ENCODE measurements at places on chromosomes 12 and 14.

DNA sequence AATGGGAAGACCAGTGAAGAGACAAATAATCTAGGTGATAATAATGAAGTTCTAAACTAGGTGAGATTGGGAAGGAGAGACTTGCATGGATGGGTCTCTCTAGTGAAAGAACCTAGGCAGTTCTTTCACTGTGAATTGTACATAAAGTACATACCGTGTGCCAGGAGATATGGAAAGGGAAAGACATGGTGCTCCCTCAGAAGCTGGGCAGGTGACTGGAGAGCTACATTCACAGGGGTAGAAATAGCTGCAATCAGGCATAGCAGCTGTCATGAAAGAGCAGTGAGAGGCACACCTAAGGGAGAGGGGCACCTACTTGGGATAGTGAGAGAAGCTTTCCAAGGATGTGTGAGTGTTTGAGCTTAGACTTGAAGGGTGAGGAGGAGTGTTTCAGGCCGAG lies 9.3 kb downstream of the STK38L start:
- no peak for DNase-seq

DNA sequence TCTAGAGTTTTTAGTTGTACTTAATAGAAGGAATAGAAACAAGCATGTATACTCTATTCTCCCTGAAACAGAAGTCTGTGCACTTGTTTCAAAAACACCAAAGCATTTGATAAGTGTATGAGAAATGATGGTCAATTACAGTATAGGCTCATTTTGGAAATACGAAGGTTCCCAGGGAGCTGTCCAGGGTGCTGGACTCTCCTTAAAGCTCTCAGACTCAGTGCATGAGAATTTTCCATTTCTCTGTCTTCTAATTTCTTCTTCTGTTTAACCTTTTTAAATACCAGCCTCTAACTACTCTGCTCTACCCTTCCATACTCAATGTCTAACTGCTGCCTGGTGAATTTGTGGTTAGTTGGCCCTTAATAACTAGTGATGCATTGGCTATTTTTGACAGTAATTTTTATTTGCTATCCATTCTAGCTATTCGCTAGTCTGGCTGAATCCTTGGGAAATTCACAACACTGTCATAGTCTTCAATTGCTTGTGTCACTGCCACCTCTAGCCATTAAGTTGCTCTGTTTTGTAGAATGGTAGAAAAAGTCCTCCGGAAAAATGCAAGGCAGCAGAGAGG lies 229.2 kb downstream of the NRXN3 start:
- peak; percentile 50 for DNase-seq

GRCh38 chr14:85613496-85613895 lies 83.6 kb downstream of the FLRT2 start:
- DNase-seq, result no peak

DNA sequence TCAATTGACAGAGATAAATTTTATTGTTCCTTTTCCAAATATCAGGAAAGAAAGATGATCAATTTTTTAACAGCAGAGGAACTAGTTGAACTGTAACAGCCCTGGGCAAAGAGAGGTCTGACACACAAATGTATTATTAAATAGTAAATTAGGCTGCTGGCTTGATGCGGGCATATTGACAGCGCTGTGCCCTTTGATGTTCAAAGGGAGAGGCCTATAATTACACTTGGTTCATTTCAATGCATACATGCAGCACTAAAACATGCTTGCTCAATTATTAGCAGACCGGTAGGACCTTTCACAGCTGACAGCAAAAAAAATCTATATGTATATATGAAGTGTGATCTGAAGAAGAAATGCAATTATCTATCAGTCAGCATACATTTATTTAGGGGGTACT lies 219.8 kb downstream of the SLC2A13 start:
- no peak for DNase-seq

DNA sequence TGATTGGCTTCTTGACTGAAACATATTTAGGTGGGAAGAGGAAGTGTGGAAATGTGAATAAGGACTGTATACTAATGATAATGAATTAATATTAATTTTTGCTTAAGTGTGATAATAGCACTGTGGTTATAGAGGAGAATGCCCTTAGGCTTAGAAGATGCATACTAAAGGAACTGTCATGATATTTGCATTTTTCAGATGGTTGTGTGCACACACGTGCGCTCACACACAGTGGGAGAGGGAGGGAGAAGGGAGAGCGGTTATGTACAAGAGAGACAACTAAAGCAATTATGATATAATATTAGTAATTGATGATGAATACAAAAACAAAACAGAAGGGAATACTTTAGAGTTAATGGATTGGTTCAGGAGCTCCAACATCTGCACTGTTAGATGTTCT lies 54.2 kb downstream of the RCOR1 start:
- no peak for DNase-seq

DNA sequence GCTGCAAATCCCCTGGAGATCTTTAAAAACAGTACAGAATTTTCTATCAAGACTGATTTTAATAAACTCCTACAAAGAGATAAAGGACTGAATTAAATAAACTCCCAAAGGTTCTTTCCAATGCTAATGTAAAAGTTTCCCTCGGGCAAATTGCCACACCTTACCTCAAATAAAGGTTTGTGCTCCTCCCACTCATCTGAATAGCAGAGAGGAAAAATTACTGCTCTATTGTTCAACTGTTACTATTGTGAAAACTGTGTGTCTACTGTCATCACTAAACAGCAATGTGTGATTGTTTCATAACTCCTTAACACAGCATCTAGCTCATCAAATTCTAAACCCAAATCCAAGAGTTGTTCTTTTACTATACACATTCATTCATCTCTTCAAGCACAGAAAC lies 3.2 kb downstream of the SPTLC2 start:
- no peak for DNase-seq

- DNase-seq, result peak; percentile 52
These were observed 72.7 kb downstream of the NOVA1 start for GRCh38 chr14:26525085-26525484.

DNA sequence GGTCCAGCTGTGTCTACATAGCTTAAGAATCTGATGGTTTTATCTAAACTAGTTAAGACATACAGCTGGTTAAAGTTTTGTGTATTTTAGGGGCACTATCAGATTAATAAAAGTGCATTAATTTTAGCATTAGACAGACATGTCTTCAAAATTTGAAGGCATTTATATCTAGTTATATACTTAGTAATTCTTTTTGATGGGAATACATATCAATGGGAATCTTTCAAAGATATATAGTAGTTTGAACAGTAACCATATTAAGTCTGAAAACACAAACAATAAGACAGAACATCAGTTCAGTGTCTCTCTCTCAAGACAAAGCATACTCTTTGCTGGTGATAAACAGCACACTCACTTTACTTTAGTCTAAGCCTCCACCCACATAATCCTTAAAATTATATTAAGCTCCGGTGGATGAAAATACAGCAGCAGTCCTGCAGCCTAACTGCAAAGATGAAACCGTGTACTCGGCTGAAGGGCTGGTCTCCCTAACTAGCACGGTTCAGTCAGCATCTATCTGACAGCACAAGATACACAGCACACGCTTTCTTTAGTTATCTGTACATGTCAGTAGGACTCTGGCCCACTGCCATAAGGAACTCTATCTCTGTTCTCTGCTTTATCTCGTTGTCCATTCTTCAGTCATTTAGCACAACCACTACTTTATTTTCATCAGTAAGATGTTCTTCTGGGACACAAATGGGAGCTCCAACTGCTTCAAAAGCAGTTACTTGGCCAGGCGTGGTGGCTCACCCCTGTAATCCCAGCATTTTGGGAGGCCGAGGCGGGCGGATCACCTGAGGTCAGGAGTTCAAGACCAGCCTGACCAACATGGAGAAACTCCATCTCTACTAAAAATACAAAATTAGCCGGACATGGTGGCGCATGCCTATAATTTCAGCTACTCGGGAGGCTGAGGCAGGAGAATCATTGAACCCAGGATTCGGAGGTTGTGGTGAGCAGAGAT lies 80.5 kb downstream of the MED13L start:
- no peak for DNase-seq

GRCh38 chr12:132672678-132673077 lies 14.5 kb downstream of the POLE start:
- DNase-seq, result peak; percentile 7

DNA sequence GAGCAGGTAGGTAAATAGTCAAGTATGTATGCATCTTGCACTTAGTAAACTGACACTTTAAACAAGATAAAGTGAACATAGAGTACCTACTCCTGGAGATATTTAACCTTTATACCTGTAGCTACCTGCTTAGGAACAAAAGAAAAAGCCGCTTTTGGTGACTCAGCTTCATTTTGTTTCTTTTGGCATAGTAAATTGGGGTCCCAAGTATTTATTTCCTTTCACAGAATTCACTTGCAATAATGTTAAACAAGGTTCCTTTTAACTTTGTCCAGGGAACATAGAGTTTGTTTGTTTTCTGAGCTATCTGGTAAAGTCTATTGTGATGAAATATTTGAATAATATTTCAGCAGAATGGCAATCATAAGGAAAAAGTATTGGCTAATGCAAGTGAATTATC lies 20.0 kb downstream of the SLCO1B3 start:
- no peak for DNase-seq

- DNase-seq, result no peak
These were observed 73.5 kb downstream of the CDK17 start for GRCh38 chr12:96326628-96327227.

GRCh38 chr12:31585271-31585670 lies 5.7 kb downstream of the DENND5B start:
- DNase-seq, result peak; percentile 8

DNA sequence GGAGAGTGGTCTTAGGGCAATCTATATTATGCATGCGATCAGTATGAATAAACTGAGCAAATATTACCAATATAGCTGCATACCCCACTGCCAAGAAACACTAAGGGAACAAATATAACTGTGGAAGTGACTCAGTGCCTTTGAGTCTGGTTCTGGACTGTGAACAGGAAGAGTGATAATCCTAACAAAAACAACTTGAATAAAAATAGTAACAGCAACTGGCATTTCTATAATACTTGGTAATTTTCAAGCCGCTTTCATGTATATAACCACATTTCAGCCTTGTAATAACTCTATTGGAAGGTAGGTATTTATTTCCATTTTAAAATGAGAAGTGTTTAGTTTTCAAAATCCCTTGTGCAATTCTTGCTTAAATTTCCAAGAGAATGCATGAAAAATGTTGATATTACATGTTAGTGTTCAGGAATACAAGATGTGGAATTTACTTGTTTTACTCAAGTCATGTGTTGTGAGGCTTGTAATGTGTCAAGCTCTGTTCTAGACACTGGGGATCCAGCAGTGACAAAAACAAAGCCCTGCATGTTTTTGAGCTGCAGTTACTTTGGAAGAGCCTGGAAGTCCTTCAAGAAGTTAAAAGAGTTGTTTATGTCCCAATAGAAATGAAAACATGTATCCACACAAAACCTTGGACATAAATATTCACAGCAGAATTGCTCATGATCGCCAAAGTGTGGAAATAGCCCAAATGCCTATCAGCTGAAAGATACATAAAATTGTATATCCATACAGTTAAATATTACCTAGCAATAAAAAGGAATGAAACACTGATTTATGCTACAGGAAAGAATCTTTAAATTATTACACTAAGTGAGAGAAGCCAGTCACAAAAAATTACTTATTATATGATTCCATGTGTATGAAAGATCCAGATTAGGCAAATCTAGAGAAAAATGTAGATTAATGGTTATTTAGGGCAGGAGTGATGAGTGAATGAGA lies 338.1 kb upstream of the TMEM132C start:
- DNase-seq, result peak; percentile 3

GRCh38 chr12:257521-258321 lies 4.9 kb downstream of the SLC6A13 start:
- DNase-seq, result no peak

GRCh38 chr14:104554088-104554607 lies 25.4 kb upstream of the C14orf180 start:
- no peak for DNase-seq

- DNase-seq, result peak; percentile 67
These were observed 13.4 kb upstream of the FRMD6 start for GRCh38 chr14:51638071-51638944.

DNA sequence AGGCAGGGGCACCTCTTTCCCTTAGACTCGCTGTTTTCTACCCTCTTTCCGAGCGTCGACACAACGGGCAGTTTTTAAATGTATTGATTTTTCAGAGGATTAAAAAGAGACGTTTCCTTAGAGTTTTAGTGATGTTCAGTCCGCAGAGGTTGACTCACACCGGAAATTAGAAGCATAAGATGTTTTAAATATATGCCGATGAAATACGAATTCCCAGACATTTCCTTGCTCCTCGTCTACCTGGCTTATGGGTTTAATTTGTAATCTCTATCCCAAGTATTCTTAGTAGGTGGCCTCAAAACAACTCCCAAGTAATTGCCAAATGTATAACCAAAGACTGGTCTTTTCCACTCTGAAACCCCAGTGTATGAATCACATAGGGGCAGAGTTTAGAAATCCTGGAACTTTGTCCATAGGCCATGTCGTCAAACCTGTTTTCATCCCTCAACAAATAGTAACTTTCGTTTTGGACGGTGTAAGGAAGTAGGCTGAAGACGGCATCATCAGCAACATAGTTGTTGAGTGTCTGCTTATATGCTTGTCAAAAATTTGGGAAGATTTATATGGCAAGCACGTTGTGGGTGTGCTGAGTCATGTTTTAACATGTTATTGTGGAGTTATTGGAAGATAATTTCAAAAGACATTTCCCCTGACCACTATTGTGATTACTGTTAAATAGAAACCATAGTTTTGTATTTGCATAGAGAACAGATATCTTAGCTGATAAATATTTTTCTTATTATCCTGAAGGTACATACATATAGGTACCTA lies 824 bp downstream of the TBK1 start:
- DNase-seq, result peak; percentile 97

DNA sequence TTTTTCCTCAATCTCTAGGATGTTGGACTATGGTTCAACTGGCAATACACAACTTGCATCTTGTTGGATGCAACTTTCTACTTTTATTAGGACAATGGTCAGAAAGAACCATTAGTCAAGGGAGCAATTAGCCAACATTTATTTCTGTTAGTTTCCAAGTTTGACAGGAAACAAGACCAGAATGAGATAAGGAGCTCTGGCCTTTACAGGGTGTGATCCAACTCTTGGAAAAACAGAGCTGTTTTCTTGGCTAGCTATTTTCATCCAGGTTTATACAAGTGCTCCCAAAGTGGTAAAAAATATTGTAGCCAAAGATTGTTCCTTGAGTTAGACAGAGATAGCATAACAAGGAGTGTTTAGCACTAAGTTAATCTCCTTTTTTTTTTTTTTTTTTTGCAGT lies 3.9 kb upstream of the SYNE2 start:
- no peak for DNase-seq

- DNase-seq, result peak; percentile 90
These were observed 63.1 kb downstream of the ARL6IP4 start for GRCh38 chr12:123043536-123044001.

DNA sequence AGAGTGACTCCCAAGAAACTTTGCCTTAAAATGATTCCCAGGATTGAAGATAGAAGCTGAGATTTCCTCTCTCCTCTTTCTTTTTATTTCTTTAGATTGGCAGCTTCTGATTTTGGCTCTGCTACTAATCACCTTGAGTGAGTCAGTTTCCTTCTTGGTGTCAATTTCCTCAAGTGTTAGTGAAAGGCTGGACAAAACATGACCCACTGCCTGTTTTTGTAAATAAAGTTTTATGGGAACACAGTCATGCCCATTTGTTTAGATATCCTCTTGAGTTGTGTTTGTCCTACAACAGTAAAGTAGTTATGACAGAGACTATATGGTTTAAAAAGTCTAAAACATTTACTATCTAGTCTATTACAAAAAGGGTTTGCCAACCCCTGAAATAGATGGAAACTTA lies 227.2 kb upstream of the TBX3 start:
- no peak for DNase-seq

GRCh38 chr14:73753124-73753886 lies 39.1 kb upstream of the PNMA1 start:
- DNase-seq, result no peak

All from fibroblast of mammary gland (primary cell).